ENCODE measurements at places on chromosomes 12 and 14.
A peak's percentile ranks its signal among the peaks of the same experiment; 100 is the strongest.

GRCh38 chr14:34363733-34364134, 98.3 kb downstream of the SPTSSA start:
- no peak for DNase-seq

- no peak for DNase-seq
These were observed 86.9 kb downstream of the NTF3 start for GRCh38 chr12:5518584-5519365.

- DNase-seq = no peak
These were observed 91.9 kb downstream of the DPF3 start for GRCh38 chr14:72801836-72802587.

- no peak for DNase-seq
These were observed 197.4 kb upstream of the DIO3 start for GRCh38 chr14:101363880-101364391.

GRCh38 chr12:1587927-1588574, 6.3 kb downstream of the FBXL14 start:
- no peak for DNase-seq

DNA sequence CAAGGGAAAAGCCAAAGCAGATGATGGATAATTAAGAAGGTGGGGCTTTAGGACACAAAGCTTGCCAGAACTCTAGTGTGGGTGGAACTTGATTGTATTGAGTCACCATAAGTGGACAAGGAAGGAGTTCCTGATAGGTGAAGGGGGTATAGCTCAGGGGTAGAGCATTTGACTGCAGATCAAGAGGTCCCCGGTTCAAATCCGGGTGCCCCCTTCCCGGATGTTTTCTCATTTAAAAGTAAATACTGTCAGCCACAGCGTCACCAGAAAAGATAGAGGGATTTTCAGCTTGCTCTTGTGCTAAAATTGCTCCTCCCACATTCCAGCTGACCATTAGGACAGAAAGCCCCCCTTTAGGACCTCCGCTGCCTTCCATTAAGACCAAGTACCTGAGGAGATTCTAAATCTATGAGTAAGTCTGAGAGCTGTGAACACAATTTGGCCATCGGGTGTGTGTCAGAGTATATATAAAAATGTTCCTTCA, 36.6 kb downstream of the DCAF4 start:
- DNase-seq = peak; percentile 10

DNA sequence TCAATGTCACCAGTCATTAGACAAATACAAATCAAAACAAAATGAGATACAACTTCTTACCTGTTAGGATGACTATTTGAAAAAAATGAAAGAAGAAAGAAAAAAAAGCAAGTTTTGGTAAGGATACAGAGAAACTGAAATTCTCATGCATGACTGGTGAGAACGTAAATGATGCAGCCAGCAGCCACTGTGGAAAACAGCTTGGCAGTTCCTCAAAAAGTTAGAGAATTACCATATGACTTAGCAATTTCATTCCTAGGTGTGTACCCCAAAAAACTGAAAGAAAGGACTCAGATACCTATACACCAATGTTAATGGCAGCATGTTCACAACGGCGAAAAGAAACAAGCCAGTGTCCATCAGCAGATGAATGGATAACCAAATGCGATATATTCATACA, 26.6 kb downstream of the NINJ2 start:
- DNase-seq = no peak

GRCh38 chr14:23570806-23571483, 3.4 kb upstream of the AP1G2 start:
- no peak for DNase-seq

DNA sequence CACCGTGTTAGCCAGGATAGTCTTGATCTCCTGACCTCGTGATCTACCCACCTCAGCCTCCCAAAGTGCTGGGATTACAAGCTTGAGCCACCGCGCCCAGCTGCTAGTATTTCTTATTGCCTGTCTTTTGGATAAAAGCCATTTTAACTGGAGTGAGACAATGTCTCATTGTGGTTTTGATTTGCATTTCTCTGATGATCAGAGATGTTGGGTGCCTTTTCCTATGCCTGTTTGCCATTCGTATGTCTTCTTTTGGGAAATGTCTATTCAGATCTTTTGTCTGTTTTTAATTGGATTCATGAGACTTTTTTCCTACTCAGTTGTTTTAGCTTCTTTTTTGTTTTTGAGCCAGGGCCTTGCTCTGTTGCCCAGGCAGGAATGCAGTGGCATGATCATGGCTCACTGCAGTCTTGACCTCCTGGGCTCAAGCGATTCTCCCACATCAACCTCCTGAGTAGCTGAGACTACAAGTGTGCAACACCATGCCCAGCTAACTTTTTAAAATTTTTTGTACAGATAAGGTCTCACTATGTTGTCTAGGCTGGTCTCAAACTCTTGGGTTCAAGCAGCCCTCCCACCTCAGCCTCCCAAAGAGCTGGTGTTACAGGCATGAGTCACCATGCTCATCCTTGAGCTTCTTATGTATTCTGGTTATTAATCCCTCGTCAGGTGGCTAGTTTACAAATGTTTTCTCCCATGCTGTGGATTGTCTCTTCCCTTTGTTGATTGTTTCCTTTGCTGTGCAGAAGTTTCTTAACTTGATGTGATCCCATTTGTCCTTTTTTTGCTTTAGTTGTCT, 65.9 kb downstream of the ACACB start:
- no peak for DNase-seq

DNA sequence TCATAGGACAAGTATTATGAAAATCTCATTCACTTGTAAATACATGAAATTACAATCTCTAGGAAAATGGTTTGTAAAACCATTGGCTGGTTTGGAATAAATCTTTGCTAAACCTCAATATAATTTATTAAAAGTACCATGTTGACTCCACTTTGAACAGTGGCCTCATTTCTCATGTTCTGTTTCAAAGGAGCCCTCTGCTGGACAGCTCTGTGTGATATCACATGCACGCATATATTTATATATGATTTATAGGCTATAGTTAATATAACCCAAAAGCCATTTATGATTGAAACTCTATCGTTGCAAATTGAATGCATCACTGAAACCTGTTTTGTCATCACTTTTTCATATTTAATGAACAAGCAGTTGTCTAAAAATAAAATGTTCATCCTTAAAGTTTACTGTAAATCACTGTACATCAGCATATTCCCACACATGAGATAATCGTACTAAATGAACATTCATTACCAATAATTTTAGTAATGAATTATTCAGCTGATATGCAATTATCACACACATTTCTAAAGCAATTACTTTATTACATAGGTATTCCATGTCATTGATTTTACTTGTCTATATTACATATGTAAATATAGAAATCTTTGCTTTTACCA, 493.8 kb downstream of the NPAS3 start:
- DNase-seq = peak; percentile 4

GRCh38 chr12:94305130-94305957, 154.3 kb downstream of the CEP83 start:
- peak; percentile 58 for DNase-seq

DNA sequence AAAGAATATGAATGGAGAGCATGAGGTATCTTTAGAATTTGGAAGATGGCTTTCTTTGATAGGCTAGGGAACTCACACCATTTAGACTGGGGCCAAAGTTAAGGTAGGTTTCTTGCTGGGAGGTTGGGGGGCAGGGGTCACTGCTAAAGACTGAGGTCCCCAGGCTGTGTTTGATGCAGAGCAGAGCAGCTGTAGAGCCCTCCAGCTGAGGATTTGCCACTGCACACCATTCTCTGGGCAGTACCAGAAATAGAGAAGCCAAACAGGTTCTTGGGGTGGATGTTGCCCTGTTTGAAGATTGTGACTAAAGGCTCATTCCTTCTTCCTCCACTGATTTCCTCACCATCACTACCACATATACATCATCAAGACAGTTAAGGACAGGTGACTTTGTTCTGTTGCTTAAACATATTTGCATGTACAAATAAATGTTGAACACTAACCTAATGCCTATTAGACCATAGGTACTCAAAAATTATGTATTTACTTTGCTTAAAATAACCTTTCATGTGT, 7.9 kb downstream of the NTF3 start:
- DNase-seq = no peak

GRCh38 chr12:12443431-12443878, 86.6 kb downstream of the BORCS5 start:
- DNase-seq = no peak

- DNase-seq = no peak
These were observed 10.7 kb downstream of the DDX47 start for GRCh38 chr12:12823811-12824210.

GRCh38 chr12:41564816-41565215, 376.7 kb downstream of the PDZRN4 start:
- no peak for DNase-seq

DNA sequence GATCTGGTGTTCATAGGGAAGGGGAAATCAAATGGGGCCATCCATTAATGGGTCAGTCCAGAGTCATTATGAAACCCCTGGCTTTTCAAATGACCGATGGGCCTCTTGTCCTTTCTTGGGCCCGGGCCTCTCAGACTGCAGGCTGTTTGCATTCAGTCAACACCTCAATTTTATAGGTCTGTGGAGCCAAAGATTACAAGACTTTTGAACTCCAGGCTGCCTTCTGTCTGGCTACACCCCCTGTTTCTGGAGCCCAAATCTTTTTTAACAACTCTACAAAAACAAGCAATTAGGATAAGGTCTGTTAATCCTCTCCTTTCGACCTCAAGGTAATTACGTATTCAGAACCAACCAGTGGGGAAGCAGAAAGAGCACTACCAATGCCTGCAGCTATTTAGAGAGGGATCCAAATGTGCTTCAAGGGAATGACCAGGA, 35.6 kb downstream of the DUSP6 start:
- no peak for DNase-seq

DNA sequence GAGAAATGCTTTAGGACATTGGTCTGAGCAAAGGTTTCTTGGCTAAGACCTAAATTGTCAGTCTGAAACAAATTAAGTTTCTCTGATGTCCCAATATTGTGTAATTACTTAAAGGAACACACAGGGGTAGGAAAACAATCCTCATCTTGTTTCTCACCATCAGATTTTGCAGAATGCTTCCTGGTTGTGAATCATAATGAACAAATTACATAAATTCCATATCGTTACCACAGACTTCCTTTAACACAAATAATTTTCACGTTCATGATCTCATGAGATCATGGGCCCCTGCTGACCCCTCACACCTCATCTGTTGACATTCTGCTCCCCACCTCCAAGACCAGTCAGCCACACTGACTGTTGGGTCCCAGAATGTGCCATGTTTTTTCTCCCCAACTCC, 194.1 kb downstream of the MON2 start:
- DNase-seq = no peak

GRCh38 chr12:12586879-12587675, 24.4 kb upstream of the DUSP16 start:
- DNase-seq = no peak

DNA sequence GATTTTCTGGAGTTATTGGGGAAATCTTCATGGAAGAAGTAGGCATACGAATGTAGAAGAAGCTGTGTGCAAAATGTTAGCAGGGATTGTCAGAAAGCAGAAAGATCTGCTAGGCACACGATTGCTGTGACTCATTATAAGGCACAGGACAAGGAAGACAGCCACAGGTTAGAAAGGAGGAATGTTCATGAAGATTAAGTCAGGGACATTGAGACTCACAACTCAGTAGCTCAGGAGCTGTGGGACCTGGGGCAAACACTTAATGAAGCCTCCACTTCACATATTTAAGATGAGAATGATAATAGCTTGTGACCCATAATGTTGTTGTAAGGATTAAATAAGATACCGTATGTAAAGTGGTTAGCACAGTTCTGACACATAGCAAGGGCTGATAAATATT, 26.6 kb upstream of the RTRAF start:
- DNase-seq = no peak

DNA sequence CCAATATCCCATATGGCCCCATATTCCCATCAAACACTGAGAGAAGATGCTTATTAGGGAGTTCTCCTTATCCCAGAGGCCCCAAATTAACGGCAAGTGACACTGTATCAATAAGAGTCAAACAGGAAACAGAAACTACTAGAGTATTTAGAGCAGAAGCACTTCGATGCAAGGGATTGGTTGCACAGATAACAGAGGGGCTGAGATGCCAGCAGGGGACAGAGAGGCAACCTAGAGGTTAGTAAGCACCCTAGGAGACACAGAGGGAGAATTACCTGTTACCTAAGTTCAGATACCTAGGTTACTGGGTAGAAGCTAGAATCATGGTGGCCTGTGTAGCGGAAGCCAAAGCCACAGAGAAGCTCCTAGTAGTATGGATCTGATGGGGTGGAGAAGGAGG, 2.9 kb downstream of the HEBP1 start:
- DNase-seq = no peak

DNA sequence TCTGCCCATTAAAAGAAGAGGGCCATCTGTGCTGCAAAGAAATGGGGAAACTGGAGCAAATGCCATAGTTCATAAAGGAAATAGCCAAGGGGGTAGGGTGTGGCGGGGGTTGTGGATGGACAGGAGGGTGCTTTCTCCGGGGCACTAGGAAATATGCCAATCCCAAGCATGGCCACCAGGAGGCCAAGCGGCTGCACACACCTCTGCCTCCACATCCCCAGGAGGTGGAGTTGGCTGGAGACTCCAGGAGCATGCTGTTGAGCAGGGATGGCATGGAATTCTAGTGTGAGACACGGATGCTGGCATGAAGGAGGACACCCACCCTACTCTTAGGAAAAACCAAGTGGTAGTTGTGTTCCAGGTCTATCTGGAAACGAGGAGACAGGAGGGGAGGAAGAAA, 25.2 kb downstream of the NID2 start:
- DNase-seq = peak; percentile 61

GRCh38 chr14:86404989-86405649, 875.2 kb downstream of the FLRT2 start:
- no peak for DNase-seq

DNA sequence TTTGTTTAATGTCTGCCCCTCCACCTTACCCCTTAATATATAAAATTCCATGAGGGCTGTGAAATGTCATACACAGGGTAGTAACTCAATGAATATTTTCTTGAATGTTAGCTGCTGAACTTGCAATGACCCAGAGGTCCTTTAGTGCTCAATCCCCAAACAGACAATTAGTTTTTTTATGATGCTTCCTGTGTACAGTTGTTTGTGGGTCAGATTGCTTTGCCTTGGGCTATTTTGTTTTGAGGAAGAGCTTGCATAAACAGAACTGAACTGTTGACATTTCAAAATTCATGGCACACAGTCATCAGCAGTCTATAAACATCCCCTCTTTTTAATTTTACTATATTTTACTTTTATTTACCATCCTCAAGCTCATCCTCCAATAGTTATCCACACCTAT, 820.5 kb upstream of the SEL1L start:
- no peak for DNase-seq

DNA sequence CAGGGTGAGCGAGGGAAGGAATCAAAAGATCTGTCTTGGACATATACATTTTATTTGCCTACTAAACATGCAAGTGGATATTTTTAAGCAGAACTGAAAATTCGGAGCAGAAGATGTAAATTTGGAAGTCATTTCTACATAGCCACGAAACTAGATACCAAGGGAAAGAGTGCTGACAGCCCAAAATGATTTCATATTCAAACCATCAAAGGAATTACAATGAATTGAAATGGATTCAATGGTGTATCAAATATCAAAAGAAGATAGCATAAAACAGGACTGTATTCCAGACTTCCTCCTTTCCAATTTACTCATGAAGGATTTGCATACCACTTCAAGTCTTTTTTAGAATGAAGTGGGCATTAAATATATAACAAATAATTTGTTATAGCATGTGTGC, 313.5 kb upstream of the KITLG start:
- DNase-seq = no peak
